ENCODE measurements at places on chromosomes 1 and 21.

- no peak for DNase-seq
Observed at GRCh38 chr21:27590271-27590670, 623.4 kb upstream of the ADAMTS5 start.

- no peak for DNase-seq
Observed at GRCh38 chr1:159120317-159120716, 43.8 kb upstream of the AIM2 start.

GRCh38 chr1:240415532-240415931 is 196.4 kb downstream of the GREM2 start:
- DNase-seq, result no peak

DNA sequence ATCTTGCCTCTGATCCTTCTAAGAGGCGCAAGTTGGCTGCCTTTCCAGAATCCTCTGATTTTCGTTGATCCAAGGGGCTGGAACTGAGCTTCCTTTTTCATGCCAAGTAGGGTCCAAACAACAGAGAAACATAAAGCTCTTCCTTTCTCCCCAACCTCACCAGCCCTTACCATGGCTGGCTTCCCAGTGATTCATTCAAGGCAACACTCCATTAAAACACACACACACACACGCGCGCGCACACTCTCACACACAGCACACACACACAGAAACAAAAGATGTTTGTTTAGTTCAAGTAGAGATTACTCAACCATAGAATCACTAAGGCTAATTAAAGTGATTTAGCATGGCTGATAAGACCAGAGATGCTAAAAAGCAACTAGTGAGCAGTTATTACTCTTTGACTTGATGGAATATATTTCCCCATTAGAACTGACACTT is 13.0 kb upstream of the GUCA2A start:
- no peak for DNase-seq

GRCh38 chr1:230355594-230355993 is 70.5 kb downstream of the PGBD5 start:
- no peak for DNase-seq

- DNase-seq, result no peak
Observed at GRCh38 chr1:56933161-56933560, 32.7 kb downstream of the C8B start.

- DNase-seq, result no peak
Observed at GRCh38 chr1:106755682-106756406, 300.6 kb upstream of the PRMT6 start.

- DNase-seq, result no peak
Observed at GRCh38 chr1:43605766-43606165, 44.2 kb upstream of the KDM4A start.

Measured in stimulated activated naive CD4-positive, alpha-beta T cell treated with Interleukin-2 at 50 U/mL for 16 hours (primary cell).